ENCODE measurements at places on chromosomes 3 and 15.

- DNase-seq = no peak
Measured at GRCh38 chr15:79987569-79987955, 16.6 kb upstream of the BCL2A1 start.

GRCh38 chr15:100612539-100612938 lies 10.2 kb downstream of the ASB7 start:
- DNase-seq = no peak

- DNase-seq = no peak
Measured at GRCh38 chr15:51044037-51044727, 50.5 kb downstream of the TNFAIP8L3 start.

DNA sequence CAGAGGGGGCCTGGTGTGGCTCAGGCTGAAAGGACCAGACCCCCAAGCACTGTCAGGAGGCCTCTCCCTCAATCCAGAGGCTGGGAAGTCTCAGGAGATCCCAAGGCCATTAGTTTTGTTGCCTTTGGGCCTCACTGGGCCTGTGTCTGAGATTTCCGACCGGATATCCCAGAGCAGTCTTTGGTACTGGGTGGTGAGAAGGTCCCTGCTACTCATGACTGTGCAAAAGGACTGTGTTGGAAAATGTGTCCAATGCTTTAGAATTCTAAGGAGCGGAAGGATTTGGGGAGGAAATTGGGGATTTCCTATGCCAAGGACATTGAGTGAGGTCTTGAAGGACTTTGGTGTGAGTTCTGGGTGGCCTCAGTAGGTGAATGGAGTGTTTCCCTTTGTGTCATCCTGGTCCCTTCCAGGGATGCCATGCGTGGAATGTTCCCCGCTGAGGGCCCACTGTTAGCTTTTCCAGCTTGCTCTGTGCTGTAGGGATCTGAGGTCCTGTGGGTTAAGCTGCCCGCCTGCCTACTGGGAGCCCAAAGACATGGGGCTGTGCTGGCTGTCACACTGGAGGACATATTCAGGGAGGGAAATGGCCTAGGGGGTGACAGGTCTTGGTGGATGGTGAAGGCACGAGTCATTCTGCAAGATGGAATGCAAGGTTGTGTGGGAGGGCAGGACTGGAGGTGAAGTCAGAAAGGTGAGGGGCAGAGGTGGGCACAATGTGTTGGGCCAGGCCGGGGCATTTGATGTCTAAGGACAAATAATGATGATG lies 16.4 kb downstream of the SMAD6 start:
- DNase-seq = no peak

- no peak for DNase-seq
Measured at GRCh38 chr15:71630475-71630809, 179.9 kb upstream of the NR2E3 start.

DNA sequence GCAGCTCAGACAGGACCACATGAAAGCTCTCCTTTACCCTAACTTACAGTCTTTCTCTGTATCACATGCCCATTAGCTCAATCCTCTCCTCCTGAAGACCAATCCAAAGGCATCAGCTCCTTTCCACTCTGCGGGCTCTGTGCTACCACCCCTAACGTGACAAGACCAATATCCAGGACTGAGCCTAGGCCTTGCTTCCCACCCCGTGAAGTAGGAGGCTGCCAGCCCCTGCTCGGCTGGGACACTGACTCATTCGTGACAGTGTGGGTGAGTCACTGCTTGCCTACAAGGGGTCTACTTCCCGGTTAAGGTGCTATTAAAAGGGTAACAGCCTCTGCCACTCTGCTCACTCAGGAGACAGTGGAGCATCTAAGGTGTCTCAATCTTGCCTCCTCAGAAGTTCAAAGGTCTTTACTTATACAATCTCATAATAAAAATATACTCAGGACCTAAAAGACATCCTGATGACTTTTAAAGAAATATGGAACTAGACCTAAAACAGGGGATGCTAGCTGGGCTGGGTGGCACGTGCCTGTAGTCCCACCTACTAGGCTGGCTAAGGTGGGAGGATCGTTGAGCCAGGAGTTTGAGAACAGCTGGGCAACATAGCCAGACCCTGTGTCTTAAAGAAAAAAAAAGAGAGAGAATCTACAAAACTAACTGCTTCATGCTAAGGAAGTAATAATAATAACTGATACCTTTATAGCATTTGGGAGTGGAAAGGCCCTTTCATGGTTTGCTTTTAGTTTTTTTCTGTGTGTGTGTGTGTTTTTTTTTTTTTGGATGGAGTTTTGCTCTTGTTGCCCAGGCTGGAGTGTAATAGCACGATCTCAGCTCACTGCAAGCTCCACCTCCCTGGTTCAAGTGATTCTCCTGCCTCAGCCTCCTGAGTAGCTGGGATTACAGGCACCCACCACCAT lies 55.0 kb downstream of the TMEM44 start:
- DNase-seq = no peak

DNA sequence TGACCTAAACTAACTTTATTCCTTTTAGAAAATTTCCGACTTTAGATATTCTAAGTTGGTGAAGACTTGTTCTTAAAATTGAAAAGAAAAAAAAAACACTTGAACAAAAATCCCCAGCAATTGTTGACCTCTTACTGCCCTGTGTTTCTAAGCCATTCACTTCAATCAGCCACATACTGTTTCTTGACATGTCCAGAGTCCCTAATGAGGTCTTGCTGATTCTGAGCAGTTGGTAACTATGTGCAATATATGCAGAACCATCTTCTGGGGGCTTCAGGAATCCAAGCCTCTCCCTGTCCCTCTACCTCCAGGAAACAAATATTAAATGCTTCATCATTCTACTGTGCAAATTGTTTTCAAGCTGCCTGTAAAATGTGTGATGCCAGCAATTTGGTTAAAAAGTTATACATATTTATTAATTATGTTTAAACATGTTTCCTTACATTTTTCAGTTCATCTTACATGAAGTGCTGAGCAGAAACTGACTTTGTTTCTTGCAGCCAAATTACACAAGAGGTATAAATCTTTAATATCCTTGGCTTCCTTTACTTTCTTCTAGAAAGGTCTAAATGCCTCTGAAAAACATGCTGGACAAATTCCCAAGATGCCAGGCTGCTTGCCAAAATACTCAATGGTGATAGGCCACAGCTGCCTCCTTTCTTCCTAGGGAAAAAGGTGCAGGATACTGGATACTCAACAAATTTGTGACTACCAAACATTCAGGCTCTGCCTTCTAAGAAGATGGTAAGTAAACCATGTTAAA lies 19.8 kb upstream of the GYG1 start:
- DNase-seq = no peak

DNA sequence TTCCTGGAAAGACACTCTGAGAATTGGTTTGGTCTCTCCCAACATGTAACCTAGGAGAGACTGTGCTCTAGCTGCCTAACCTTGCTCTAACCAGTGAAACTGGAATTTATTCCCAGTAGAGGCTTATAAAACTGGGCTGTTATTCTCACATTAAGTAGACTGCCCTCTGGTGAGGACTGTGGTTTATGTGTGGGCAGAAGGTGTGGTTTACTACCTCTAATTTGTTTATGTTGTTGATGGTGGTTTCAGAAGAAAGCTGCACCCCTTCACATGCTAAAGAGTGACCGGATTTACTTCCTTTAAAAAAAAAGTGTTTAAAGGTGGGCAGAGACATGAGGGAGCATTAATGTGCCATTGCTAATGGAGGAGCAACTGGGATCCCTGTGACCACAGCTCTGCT lies 273.2 kb downstream of the MECOM start:
- DNase-seq = no peak

GRCh38 chr3:39261726-39262125 lies 18.1 kb downstream of the CX3CR1 start:
- no peak for DNase-seq

DNA sequence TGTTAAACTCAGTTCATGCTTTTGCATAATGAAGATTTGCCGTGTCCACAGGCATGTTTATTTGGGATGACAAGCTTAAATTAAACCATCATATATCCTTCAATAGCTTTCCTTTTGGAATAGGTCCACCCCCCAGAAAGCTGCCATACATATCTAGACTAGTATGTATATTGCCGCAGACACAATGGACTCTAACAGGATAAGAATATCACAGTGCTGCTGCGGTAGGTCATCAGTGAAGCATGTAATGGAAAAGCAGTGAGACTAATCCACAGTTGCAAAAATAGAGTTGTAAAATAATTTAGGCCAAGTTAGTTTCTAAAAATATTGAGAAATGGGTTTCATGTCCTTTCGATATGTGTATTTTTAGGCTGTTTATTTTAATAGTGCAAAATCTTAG lies 819.9 kb upstream of the DPPA4 start:
- DNase-seq = no peak

DNA sequence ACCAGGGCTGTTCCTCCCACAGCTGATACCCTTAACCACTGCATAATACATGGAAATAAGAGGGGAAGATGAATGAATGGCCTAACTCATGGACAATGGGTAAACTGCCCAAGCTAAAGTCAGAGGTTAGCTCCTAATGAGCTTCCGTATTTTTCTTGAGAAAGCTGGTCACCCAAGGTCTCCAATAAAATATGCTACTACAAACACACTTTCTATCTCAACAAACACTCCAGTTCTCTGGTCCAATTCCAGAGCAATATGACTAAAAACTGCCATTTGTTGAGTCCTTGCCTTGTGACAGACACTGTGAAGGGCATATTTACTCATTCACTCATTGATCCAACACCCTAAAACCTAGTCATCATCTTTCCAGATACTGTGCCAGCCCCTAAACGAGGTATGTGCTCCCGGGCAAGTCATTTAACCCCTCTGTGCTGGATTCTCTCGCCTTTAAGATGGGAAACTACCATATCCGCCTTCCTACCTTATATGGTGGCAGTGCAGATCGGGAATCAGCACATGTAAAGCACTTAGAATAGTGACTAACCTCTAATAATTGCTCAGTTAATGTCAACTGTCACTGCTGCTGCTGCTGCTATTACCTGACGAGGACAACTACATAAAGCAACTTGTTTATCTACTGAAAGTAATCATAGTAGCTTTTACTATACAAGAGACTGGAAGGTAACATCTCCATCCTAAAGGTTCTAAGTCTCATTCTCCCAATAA lies 89.1 kb downstream of the XXYLT1 start:
- DNase-seq = no peak
